CD4-positive, alpha-beta T cell treated with Interleukin-17A for 1 hour (primary cell): ENCODE measurements at places on chromosomes 5 and 9.
A peak's percentile ranks its signal among the peaks of the same experiment; 100 is the strongest.

DNA sequence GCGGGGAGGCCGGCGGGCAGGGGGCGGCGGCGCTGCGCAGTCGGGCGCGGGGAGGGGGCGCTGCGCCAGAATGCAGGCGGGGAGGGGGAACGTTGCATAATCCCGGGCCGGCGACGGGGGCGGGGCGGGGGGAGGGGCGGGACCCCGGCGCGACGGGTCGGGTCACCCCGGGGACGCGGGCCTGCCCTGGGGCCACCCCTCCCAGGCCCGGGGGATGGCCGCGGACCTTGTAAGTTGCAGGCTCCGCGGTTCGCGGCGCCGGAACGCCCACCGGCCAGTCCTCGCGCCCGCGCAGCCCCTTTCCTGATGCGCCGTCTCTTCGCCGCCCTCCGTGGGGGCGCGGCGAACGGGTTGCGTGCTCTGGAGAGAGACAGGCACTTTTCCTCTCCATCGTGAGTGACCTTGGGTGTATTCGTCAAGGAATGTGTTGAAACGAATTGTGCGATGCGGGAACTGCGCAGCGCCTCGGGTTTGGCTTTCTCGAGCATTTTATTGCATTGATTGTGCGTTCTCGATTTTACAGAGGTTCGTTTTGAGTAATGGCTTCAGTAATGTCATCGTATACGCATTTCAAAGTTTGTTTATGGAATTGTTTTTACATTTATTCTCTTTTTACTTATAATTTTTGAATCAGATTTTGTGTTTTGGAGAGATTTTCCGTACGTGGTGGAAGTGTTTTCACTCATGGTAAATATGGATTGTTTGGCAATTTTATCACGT, 802 bp downstream of the SPIN1 start:
- DNase-seq = peak; percentile 36

DNA sequence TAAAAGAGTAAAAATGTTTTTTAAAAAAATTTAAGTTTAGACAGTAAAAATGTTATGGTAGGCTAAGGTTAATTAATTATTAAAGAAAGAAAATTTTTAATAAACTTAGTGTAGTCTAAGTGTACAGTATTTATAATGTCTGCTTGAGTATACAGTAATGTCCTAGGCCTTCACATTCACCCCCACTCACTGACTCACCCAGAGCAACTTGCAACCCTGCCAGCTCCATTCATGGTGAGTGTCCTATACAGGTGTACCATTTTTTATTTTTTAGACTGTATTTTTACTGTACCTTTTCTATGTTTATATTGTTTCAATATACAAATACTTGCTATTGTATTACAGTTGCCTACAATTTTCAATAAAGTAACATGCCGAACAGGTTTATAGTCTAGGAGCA, 234.1 kb downstream of the AUH start:
- no peak for DNase-seq

DNA sequence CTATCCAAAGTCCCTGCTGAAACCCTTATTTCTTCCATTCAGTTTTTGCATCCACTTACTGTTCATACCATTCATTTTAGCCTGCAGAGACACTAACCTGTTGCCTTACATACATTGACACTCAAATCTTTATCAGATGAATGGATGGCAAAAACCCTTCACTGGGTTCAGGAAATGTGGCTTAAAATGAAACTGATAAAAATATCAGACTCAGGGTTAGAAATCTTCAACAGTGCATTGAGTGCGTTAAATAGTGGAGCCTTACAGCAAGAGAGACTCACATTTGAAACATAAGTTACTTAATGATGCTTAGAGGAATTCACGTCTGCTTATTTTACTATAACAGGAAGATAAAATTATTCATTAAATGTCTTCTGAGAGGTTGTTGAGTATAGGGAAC, 28.0 kb upstream of the BNC2 start:
- no peak for DNase-seq

DNA sequence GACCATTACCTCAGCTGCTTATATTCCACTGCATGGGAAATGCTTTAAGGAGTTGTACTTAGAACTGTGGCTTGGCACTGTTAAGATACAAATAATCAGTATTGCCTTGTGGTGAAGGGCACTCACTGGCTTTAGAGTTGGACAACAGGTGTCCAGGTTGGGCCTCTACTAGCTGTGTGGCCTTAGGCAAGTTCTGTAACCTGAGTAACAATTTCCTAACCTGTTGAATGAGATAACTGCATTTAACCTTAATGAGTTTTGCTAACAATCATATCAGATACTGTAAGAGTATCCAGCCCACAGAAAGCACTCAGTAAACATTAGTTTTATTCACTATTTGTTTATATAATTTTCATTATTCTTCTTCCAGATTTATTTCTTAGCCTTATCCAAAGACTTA, 17.2 kb upstream of the HK3 start:
- DNase-seq = no peak

- DNase-seq = no peak
Measured at GRCh38 chr5:81825237-81825636, 74.3 kb upstream of the SSBP2 start.

- DNase-seq = no peak
Measured at GRCh38 chr5:112643339-112643971, 94.2 kb upstream of the APC start.

GRCh38 chr5:119405419-119405818, 46.9 kb upstream of the HSD17B4 start:
- no peak for DNase-seq

- DNase-seq = no peak
Measured at GRCh38 chr9:37046683-37047082, 12.6 kb upstream of the PAX5 start.

DNA sequence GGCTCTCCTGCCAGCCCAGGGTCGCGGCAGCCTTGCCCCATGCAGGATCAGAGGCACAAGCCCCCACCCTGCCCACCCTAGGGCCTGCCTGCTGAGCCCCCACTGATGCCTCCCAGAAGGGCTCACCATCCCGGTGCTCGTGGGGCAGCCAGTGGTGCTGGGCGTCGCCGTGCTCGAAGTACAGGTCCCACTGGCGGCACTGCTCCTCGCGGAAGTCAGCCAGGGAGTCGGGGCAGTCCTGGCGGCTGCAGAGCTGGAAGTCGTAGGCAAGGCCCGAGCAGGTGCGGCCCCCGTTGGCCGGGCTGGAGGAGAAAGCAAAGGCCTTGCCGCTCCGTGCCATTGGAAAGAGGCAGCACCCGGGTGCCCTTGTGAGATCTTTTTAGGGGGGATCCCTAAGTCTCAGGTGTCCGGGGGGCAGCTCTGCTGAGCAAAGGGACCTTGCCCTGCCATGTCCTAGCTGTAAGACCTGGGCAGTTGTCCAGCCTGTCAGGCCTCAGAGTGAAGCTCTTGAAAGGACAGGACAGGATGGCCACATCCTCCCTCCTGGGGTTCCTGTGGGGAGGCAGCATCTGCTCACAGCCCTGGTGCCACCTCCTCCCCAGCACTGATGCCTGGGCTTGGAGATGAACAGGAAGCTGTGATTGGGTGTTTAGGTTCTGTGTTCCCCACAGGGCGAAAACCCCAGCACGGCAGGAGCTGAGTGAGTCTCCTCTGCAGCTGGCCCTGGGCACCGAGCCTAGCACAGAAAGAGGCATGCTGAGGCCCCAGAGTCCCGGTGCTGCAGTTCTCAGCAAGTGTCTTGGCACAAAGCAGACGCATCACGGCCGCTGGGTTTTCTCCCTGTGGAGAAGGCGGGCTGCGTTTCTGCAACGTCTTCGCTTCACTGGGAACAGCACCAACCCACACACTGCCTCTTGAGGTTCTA, 77.7 kb downstream of the ZNF354C start:
- DNase-seq = no peak

DNA sequence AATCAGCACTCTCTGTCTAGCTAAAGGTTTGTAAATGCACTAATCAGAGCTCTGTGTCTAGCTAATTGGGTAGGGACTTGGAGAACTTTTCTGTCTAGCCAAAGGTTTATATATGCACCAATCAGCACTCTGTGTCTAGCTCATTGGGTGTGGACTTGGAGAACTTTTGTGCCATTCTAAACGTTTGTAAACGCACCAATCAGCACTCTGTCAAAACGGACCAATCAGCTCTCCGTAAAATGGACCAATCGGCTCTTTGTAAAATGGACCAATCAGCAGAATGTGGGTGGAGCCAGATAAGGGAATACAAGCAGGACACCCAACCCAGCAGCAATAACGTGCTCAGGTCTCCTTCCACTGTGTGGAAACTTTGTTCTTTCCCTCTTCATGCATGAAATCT, 298.6 kb upstream of the PTPRD start:
- DNase-seq = no peak

GRCh38 chr5:13658761-13659160, 285.7 kb downstream of the DNAH5 start:
- no peak for DNase-seq

GRCh38 chr5:112186401-112186990, 232.6 kb downstream of the EPB41L4A start:
- DNase-seq = peak; percentile 24

DNA sequence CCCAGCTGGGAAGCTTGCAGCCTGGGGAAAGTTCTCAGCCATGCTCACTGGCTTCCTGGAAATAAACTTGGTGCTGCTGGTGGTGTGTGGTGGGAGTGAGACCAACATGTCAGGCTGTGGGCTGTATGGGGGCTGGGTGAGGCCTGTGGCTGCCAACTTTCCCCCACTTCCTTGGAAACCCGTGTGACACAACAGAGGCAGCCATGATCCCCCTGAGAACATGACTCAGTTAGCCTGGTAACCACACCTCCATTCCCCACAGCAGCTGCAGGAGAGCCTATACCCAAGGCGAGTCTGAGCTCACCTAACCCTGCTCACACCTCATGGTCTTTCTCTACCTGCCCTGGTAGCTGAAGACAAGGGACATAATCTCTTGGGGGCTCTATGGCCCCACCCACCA, 72.7 kb upstream of the RGMB start:
- no peak for DNase-seq

GRCh38 chr5:64680289-64680688, 10.0 kb upstream of the SHISAL2B start:
- no peak for DNase-seq

- no peak for DNase-seq
Measured at GRCh38 chr5:28743025-28743715, 1704.8 kb upstream of the CDH9 start.

DNA sequence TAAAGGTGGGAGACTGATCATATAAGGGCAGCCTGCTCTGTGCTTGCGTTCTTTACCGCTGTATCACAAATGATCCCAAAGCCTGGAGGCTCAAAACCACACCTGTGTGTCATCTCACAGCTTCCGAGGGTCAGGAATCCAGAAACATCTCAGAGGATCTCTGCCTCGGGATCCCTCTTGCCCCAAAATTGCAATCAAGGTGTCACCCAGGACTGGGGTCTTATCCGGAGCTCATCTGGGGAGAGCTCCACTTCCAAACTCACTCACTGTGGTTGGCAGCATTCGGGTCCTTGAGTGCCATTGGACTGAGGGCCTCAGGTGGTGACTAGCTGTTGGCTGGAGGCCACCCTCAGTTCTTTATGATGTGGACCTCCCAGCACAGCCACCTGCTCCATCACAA, 26.7 kb upstream of the FCN2 start:
- no peak for DNase-seq

GRCh38 chr5:345404-346195, 24.1 kb downstream of the AHRR start:
- no peak for DNase-seq

DNA sequence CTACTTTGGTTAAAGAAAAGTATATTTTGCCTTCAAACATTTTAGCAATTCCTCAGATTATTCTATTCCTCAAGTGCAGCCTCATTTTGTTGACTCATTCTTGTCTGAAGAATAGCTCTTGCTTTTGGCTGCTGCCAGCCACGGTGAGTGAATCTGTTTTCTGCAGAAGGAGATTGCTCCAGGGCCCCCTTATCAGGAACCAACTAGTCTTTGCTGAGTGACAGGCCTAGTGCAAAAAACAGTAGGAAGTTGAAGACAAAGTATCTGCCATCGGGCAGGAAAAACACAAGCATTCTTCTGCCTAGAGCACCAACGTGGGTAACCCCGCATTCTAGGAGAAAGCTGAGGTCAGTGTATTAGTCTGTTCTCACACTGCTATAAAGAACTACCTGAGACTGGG, 42.3 kb downstream of the ZNF883 start:
- no peak for DNase-seq

DNA sequence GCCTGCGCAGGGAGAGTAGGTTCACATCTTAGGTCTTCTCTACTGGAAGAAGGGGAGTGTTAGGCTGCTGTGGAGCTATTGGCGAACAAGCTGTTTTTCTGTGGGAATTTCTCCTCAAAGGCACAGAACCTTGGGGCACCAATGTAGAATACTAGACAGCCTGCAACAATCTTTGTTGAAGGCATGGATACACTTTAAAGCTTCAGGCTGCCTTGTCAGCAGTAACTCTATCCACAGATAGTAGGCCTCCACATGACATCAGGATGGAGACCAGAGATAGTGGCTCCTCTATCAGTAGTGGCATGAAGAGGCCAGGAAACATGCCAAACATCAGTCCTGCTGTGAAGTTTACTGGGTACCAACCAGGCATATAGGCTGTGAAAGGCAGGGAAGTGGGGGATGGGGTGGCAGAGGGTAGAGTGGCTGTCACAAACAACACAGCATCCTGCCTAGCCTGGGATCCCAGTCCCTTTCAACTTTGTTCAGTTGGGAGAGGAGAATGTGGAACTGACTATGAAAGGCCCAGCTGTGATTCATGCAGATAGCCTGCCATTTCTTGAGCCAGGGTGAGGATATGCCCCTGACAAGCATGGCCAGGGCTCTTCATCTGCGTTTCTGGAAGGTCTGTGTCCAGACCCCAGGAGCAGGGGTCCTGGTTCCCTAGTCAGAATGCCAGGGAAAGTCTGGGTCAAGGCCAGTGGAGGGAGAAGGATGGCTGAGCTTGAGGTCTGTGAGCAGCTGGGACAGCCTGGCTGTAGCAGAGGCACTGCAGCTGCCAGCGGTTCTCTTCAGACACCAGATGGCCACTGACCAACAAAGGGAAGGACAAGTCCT, 1.0 kb upstream of the HK3 start:
- no peak for DNase-seq

DNA sequence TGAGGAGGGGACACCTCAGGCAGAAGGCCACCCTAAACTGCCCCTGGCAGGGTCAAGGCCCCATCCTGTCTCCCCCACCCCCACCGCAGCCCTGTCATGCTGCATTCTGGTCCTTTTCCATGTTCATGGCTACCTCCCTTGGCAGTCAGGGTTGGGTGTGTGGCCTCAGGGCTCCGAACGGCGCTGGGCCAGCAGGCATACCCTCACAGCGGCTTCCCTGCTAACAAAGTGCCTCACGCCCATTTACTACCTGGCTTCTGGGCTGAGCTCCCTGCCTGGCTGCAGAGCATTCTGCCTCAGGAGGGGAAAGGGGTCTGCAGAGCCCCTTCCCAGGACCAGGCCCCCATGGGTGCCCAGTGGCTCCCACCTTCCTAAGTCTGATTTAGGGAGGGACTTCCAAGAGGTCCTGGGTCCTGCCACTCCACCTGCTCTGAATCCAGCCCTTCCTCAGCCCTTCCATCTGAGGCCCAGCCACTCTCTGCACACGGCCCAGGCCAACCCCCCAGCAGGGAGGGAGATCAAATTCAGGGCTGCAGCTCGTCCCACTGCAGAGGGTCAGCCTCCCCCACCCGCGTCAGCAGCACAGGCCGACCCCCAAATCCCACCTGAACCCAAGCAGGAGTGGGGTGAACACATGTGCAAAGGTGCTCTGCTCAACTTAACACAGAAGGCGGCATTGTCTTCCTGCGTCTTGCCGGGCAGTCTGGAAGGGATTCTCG, 115.9 kb upstream of the PHYKPL start:
- no peak for DNase-seq

- DNase-seq = no peak
Measured at GRCh38 chr5:73764586-73764985, 138.6 kb downstream of the ARHGEF28 start.

GRCh38 chr5:157160001-157160400, 6.1 kb downstream of the GARIN3 start:
- peak; percentile 83 for DNase-seq

GRCh38 chr9:92807031-92807756, 42.6 kb upstream of the BICD2 start:
- no peak for DNase-seq

- DNase-seq = no peak
Measured at GRCh38 chr5:142080248-142080647, 28.3 kb upstream of the NDFIP1 start.
